ELF-1 (cell line): ENCODE measurements at places on chromosomes 2 and 18.

- DNase-seq: no peak
Measured at GRCh38 chr2:64260817-64261216, 116.6 kb upstream of the PELI1 start.

- DNase-seq: no peak
Measured at GRCh38 chr2:11346023-11346482, 1.6 kb upstream of the ROCK2 start.

- peak; percentile 46 for DNase-seq
Measured at GRCh38 chr2:172613040-172613439, 57.1 kb downstream of the PDK1 start.

DNA sequence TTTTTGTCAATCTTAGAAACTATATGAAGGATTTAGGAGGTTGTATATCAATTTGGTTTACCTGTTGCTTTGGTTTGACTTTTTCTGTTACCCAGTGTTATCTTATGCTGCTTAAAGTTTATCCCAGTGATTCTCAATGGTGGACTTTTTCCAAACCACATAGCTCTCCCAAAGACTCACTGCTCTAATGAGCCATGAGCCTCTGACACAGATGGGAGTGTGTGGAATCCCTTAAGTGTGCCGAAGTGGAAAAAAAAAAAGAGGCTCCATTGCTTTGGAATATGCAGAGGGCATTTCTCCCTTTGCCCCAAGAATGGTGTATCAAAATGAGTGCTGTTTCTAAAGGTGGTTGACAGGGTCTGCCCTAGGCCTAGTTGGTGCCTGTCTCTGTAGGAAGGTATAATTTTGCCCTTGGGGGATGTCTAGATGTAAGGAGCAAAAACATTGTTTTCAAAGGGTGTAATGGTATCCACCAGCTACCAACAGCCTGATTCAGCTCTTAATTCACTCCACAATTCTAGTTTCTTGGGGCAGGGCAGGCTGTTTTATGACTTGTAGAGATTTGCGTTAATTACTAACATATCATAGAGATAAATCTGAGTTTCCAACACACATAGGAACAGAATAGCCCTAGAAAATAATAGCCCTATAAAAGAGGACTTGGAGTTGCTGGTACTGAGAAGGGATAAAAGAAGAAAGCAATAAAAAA is 64.3 kb upstream of the CYP26B1 start:
- DNase-seq: no peak

DNA sequence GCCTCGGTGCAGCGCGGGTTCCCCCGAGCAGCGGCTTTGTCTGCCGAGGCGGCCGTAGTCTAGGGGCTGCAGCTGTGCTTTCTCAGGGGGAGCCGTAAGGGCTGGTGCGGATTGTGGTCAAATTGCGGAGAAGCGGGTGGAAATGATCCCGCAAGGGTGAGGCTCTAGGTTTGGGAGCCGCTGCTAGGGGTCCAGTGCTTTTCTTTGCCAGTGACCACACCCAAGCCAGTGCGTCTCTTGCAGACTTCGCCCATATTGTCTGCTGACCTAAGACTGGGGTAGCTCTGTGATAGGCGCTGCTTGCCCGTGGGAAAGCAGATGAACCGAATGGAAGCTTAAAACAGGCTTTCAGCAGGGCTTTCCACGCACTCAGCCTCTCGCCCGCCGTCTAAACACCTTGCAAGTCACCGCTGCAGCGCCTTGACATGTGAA is 2.1 kb downstream of the DPYSL5 start:
- no peak for DNase-seq

- DNase-seq: no peak
Measured at GRCh38 chr2:27038012-27038411, 5.2 kb downstream of the TMEM214 start.

DNA sequence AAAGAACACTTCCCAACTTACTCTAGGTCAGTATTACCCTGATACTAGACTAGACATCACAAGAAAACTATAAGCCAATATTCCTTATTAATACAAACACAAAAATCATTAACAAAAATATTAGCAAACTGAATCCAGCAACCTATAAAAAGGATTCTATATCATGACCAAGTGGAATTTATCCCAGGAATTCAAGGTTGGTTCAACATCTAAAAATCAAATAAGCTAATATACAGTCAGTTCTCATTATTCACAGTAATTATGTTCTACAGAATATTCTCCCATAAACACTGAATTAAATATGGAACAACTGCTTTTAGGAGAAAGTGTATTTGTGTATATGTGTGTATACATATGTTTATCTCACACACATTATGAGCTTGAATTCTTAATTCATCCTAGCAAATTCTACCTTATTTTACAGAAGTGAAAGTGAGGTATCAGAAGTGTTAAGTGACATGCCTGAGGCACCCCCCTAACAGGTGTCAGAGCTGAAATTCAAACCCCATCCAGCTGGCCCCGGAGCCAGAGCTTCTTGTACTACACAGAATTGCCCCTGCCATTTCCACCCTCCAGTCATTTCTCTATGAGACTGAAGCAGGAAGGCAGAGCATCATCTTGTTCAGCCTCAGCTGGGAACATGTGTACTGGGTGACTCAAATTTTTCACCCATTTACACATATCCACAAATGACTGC is 77.8 kb downstream of the MALT1 start:
- no peak for DNase-seq

DNA sequence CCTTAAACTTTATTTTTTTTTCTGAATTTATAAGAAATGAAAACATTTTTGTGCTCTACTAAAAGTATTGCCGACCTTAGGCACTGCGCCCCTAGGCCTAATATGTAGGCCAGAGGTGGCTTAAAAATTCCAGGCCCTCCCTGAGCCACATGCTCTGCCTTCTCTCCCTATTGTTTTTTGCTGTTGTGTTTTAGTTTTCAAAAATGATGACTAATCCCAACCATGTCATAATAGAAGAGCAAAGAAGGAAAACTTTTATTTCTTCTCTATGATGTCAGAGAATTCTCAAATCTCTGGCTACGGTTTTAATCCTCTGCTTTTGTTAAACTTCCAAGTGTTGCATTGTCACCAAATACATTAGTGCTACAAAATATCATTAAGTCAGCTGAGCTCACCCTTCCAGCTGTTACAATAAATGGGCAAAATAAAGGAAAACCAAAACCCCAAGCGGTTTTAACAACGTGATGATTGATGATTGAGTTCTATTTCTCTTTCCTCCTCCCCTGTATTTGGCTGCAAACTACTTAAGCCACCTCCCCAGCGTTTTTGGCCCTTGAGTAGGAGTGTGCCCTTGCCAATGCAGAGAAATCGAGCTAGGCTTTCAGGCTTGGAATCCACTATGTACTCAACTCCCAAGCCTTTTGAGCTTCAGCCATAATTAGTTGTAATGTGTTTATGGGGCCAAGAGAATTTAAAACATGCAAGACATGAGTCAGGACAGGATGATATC is 163.5 kb upstream of the POU3F3 start:
- DNase-seq: no peak

- DNase-seq: no peak
Measured at GRCh38 chr2:51624995-51625394, 593.1 kb upstream of the NRXN1 start.

GRCh38 chr18:1760901-1761300 is 810.4 kb downstream of the METTL4 start:
- no peak for DNase-seq

DNA sequence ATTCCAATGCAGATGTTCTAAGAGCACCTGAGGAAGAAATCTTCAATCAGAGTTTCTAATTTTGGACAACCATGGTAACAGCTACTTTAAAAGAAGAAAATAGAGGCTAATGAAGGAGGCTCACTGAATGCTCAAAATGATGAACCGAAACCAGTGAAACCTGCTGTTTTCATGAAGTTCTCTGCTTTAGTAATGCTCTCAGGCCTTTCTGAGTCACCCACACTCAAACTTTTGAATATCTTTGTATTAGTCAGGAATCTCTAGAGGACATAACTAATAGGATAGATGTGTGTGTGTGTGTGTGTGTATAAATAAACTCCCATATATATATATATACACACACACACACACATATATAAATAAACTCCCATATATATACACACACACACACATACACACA is 76.9 kb upstream of the RIT2 start:
- DNase-seq: no peak

- DNase-seq: no peak
Measured at GRCh38 chr2:231199219-231199618, 788 bp downstream of the ARMC9 start.

DNA sequence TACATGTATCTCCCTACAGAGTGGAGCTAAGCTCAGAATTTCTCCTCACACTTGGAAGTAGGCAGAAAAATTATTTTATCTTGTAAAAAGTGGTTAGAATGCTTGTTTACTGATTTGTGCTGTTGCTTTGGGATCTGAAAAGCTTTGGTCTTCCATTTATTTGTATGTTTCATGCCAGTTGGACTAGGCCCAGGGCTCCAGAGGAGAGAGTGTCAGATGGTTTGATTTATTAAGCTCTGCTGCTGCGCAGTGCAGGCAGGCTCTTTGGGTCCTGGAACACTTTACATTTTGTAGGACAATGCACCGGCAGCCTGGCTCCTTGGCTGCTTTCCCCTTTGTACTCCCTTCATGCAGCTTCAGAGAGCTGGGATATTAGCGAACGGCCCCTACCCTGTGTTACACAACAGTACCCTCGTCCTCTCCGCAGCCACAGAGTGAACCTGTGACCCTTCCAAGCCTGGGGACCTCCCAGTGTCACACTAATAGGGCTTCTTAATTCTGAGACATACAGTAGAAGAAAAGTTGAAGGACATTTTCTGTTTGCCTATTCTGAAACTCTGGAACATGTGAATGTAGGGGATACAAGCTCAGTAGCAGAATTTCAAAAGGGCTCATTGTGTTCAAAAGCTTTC is 56.7 kb upstream of the EML6 start:
- no peak for DNase-seq

- DNase-seq: peak; percentile 52
Measured at GRCh38 chr2:8544786-8545694, 136.8 kb upstream of the ID2 start.

- DNase-seq: no peak
Measured at GRCh38 chr18:74533666-74534065, 634 bp upstream of the CNDP1 start.

GRCh38 chr18:60075477-60075876 is 175.7 kb downstream of the PMAIP1 start:
- no peak for DNase-seq

GRCh38 chr2:70115646-70116442 is 28.6 kb downstream of the PCBP1 start:
- DNase-seq: peak; percentile 30

- DNase-seq: no peak
Measured at GRCh38 chr2:113910110-113910717, 20.3 kb downstream of the ACTR3 start.

GRCh38 chr2:172094294-172095145 is 8.2 kb downstream of the DLX2 start:
- peak; percentile 5 for DNase-seq

- peak; percentile 5 for DNase-seq
Measured at GRCh38 chr18:12518326-12518725, 110.6 kb downstream of the PRELID3A start.
